Stimulated activated naive CD4-positive, alpha-beta T cell treated with Interleukin-2 at 50 U/mL for 16 hours (primary cell): ENCODE measurements at places on chromosomes 5 and 9.

- peak; percentile 61 for DNase-seq
Measured at GRCh38 chr9:4832786-4833579, 40.2 kb downstream of the RCL1 start.

DNA sequence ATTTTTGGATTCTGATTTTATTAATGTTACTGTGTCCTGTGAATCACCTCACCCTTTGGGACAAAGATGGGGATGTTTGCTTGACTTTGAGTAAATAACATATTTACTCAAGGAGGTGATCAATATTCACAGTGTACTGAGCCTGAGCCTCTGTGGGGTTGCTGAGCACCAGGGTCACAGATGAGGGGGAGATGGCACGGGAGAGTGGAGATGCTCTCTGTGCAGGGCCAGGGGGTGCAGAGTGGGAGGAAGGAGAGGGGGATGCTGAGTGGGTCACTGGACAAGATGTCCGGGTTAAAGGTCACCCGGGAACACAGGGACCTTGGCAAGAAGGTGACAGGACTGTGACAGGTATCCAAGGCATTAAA is 4.0 kb downstream of the SQSTM1 start:
- no peak for DNase-seq

DNA sequence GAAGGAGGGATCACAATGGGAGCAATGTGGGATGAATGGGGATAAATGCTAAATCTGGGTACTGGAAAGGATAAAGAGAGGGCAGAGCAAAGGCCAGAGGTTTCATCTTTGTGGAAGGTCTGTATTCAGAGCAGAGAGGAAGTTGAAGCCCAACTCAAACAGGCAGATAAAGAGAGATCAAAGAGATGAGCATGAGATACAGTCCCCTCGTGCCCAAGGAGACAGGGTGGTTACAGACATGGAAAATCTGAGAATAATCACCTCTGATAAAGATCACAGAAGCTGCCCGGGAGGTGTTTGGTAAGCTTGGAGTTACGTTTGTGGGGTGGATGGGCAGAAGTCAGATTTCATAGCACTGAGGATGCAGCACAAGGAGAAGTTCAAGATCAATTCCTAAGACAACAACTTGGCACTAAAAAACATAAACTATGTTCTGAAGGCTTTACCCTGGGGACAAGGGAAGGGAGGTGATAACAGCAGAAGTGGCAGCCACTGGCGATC is 459 bp upstream of the ERAP2 start:
- DNase-seq = peak; percentile 6

GRCh38 chr5:139118804-139119203 is 79.4 kb downstream of the SIL1 start:
- no peak for DNase-seq

DNA sequence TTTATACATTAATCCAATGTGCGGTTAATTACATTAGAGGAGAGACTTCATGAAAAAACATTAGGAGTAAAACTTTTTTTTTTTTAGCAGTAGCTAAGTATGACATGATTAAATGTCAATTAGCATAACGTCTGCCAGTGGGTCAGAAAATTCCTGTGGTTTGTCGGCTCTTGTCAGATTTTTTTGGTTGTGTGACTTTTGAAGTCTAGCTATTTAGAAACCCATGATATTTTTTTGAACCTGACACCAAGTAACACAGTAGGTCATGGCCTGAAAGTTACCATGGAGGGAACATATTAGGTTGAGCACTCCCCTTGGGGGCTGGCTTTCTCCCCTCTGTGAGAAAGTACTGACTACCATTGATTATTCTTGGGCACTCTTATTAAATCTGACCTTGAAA is 84.8 kb upstream of the ALDH1A1 start:
- DNase-seq = no peak

DNA sequence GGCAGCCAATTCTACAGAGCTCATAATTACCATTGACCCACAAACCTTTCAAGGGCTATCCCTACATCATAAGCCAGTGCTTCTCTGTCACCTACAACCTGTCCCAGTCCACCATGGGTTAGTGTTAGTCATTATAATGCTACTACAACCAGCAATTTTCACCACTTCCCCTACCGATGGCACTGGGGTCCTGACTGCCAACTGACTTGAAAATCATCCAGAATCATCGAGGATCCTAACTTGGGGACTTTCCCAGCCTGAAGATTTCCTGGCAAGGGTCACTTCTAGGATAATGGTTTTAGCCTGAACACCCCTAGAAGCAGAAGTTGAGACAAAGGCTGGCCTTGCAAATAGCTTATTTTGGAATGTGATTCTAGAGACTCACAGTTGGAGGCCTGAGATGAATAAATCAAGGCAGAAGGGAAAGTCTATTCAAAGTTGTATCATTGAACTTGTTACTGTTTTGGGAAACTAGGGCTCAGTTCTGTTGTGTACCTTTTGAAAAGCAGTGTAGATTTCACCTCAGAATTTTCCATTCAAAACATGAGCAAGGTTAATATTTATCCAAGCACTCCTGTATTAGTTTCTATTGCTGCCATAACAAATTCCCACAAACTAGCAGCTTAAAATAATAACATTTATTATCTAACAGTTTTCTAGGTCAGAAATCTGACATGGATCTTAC is 633.0 kb downstream of the LRRC70 start:
- no peak for DNase-seq

DNA sequence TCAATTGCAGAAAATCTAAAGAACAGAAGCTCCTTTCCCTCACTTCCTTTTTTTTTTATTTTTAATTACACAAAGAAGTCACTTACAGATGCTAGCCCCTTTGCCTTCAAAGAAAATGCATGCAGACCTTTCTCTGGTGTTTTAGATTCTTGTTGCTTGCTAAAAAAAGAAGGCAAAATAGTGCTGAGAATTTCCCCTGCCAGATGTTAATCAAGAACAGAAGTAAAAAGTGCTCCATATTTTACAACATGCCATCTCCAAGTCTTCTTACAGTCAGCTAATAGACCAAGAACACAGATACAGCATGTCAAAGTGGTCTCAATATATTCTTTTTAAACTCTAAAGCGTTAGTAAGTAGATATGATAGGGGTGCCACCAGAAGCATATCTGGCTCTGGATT is 142.8 kb upstream of the RGMB start:
- no peak for DNase-seq

- no peak for DNase-seq
Measured at GRCh38 chr9:83425240-83425639, 113.0 kb downstream of the FRMD3 start.

DNA sequence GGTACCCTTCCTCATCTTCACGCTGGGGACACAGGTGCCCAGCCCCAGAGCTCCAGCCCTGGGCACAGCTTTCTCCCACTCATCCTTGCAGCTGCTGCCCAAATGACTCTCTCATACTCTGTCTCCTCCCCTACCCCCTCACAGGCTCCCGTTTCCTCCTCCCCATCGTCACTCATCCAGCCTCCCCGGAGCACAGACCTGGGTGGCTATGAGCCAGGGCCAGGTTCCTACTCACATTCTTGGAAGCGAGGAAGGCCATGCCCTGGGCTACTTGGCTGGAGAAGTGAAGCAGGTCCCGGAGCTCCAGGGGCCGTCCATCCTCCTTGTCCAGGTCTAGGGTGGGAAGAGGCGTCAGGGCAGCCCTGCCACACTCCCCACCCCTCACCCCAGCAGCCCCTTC is 29.3 kb downstream of the CSF1R start:
- DNase-seq = no peak

GRCh38 chr5:143395638-143396352 is 7.7 kb downstream of the NR3C1 start:
- no peak for DNase-seq

DNA sequence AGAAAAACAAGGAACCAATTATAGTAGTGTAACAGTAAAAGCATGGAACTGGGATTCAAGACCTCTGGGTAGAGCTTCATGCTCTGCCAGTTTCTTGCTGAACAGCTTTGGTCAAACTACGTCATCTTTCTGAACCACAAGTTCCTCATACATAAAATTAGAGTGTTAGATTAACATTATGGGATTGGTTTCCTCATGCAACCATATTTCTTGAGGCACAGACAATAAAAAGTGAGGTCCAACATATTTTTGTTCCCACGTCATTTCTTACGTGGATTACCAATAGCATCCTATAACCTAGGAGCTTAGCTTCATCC is 354.8 kb downstream of the TMEM232 start:
- no peak for DNase-seq

GRCh38 chr5:139138809-139139208 is 59.4 kb downstream of the SIL1 start:
- no peak for DNase-seq

GRCh38 chr5:78300464-78301045 is 6.1 kb upstream of the AP3B1 start:
- DNase-seq = no peak

- no peak for DNase-seq
Measured at GRCh38 chr5:169631360-169631759, 5.7 kb upstream of the DOCK2 start.

DNA sequence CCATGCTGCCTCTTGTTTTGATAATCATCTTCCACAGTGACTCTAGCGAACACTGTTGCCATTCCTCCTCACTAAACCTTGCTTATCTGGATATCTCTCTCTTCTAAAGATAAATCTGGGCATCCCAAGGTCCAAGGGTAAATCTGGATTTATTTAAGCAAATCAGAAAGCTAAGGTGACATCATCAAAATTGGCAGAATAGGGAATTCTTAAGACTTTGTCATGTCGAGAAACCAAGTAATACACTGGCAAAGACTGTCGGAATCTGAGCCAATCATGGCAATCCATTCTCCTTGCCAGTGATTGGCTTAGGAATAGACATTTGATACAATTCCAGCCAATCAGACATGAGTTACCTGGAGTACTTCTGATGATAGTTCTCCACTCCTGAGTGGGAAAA is 362.7 kb upstream of the PTGER4 start:
- DNase-seq = no peak

- DNase-seq = no peak
Measured at GRCh38 chr5:142445266-142445665, 120.4 kb upstream of the SPRY4 start.

- DNase-seq = no peak
Measured at GRCh38 chr5:38167562-38167996, 90.8 kb upstream of the EGFLAM start.

DNA sequence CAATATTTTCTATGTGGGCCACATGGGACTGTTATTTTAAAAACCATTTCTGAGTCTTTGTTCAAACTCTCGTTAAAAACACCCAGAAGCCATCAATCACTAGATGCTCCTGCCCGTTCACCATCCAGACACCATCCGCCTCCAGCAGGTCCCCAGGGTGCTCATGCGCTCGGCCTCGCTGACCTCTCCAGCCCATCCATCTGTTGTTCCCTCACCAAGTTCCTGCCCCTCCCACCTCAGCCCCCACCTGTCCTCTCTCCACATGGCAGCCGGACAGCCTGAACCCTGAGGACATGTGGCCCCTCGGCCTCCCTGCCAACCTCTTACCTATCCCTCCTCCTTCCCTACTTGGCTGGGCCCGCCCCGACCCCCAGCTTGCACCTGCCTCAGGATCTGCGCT is 31.6 kb downstream of the NSUN2 start:
- DNase-seq = no peak

- DNase-seq = no peak
Measured at GRCh38 chr9:130694205-130694604, 625 bp downstream of the EXOSC2 start.

DNA sequence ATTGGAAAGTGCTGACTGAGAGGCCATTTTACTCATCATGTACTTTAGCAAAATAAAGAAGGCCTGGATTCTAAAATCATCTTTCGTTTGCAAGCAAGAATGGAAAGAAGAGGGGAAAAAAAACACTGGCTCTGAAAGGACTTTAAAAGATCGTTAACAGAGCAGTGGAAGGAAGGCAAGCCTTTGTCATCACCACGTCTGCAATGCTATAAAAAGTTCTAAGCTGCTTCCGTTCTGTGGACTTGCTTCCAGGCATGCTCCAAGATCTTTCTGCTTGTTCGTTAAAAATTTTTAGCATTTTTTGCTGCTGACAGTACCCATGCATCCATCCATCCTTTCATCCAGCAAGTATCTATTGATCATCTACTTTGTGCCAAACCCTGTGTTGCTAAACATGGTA is 226.5 kb downstream of the GABBR2 start:
- no peak for DNase-seq

DNA sequence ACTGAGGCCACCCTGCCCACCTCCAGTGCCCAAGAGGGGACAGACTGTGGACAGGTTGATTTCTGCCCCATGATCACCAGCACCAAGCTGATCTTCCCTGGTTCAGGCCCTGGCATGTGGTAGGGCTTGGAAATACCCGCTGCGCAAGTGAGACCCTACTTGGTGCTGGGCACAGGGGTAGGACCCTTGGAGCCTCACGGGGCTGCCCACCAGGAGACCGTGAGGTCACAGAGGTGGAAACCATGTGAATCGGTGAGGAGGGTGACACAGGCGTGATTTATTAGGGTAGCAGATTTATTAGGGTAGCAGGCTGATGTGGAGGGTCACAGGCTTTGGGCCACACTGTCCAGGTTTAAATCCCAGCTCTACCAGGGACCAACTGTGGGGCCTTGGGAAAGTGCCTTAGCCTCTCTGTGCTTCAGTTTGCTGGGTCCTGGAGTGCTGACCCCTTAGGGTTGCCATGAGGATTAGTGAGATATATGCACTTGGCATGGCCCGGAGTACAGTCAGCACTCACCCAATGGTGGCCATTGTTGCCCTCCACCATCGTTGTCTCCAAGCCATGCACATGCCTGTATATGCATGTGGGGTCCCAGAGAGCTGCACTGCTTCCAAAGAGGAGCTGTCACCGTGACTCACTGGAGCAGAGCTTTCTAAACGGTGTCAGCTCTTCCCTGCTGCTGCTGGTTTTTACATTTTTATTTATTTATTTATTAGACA is 20.9 kb upstream of the DUSP1 start:
- DNase-seq = no peak

- no peak for DNase-seq
Measured at GRCh38 chr5:14112998-14113652, 30.0 kb upstream of the TRIO start.

DNA sequence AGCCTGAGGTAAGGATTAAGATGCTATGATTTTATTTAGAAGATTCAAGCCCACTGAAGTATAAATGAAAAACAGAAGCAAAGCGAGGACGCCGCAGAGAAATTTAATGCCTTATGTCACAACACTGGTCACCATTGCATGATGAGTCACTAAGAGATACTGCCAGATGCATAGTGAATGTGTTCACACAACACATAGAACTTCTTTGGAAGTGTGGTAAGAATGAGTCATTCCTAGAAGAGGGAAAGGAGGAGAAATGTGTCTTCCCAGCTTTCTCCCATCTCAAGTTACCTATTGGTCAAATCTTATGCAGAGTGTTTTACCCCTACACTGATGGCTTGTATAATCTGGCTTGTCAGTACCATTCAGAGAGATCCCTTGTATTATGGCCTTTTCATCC is 465.3 kb upstream of the ARRDC3 start:
- no peak for DNase-seq

GRCh38 chr5:126004636-126005035 is 418.6 kb upstream of the GRAMD2B start:
- no peak for DNase-seq

DNA sequence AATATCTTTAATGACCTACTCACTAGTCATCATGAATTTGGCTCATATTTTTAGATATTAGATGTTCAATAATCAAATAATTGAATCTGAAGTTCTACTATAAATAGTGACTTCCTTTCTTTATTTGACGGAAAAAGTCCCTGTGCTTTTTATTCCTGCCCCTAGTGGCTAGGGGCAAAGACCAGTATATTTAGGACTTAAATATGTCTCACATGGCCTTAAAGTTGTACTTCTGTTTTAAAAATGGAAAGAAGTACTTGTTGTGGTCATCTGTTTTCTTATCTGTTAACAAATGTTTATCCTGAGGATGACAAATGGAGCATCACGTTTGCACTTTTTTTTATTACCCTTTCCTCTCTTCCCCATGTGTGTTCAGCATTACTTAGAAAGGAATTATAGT is 89.2 kb upstream of the GRHPR start:
- DNase-seq = no peak
